Psoas muscle (tissue), 8 donors: ENCODE measurements at places on chromosomes 7 and 10. TPM values are rescaled to one million over a fixed set of nuclear protein-coding genes. Genes with fewer than 3 reads are reported as not detected.
A peak's percentile ranks its signal among the peaks of the same experiment; 100 is the strongest.

GRCh38 chr10:48464871-48465736, 139.8 kb downstream of the ARHGAP22 start:
- H3K36me3 ChIP-seq = no peaks in the 10 kb centered on the region
- H3K4me3 ChIP-seq = peak overlapping the region; percentile 35
- no peak overlapping the region for H3K27ac ChIP-seq
- H3K27me3 ChIP-seq = no peaks in the 10 kb centered on the region
- DNase-seq = no peak

GRCh38 chr7:116777651-116778281, 84.6 kb upstream of the CAPZA2 start:
- no peak for DNase-seq
- H3K36me3 ChIP-seq = peaks cover 9% of the 10 kb centered on the region
- peak overlapping the region; percentile 28 for H3K27ac ChIP-seq
- H3K4me1 ChIP-seq = peaks cover 61% of the 10 kb centered on the region
- H3K27me3 ChIP-seq = no peaks in the 10 kb centered on the region
- no peak overlapping the region for H3K4me3 ChIP-seq

TLX1 gene
- total RNA-seq = not detected

GRCh38 chr7:99005776-99006175, 127.4 kb downstream of the TRRAP start:
- H3K27me3 ChIP-seq = no peaks in the 10 kb centered on the region
- peaks cover 95% of the 10 kb centered on the region for H3K36me3 ChIP-seq
- DNase-seq = no peak
- H3K4me3 ChIP-seq = no peak overlapping the region
